ENCODE measurements at places on chromosomes 2 and 18.

DNA sequence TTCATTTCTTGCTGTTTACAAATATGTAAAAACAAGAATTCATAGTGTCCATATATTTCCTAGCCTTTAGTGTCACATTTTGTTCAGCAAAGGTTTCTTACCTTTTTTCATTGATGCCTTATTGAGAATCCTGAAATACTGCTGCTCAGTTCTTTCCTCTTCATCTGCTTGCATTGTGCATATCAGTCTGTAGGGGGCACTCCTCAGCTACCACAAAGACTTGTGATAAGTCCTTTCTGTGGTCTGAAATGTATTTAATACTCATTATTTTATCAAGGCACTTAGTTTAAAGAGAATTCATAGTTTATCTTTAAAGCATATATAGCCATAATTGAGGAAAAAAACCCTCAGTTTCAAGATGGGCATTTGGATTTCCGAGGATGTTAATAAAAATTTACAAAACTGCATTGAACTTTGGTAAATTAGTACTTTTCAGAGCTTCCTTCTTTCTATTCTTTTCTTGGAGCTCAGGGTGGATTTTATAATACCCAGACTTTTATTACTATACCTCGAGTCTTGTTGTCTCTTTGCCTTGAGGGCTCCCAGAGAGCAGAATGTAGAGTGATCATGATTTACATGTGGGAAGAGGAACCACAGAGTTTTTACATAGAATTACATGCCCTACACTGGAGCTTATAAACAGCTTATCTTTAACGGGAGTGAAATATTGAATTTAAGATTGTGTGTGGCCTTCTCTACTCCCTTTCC, 570.1 kb downstream of the PLCL1 start:
- H3K27ac ChIP-seq, result no peak overlapping the region
- H3K4me3 ChIP-seq, result no peak overlapping the region

DNA sequence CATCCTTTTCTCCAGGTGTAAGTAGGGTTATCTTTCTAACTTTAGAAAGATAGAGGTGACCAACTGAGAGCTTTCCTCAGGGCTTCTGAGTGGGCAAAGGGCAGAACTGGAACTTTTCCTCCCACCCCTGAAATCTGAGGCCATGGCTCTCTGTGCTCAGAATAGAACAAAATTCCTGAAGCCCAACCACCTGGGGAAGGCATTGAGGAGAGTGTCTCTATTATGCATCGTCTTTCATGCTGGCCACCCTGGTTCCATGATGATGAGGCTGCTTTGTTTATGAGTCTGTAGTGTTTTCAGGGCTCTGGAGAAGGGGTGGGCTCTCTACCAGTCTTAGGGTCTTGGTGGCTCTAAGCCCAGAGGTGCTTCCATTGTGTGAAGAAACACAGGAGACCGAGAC, 30.7 kb upstream of the IL1R1 start:
- peaks cover 7% of the 10 kb centered on the region for H3K4me1 ChIP-seq
- H3K27ac ChIP-seq, result no peak overlapping the region
- H3K27me3 ChIP-seq, result no peaks in the 10 kb centered on the region
- DNase-seq, result no peak
- H3K36me3 ChIP-seq, result no peaks in the 10 kb centered on the region

DNA sequence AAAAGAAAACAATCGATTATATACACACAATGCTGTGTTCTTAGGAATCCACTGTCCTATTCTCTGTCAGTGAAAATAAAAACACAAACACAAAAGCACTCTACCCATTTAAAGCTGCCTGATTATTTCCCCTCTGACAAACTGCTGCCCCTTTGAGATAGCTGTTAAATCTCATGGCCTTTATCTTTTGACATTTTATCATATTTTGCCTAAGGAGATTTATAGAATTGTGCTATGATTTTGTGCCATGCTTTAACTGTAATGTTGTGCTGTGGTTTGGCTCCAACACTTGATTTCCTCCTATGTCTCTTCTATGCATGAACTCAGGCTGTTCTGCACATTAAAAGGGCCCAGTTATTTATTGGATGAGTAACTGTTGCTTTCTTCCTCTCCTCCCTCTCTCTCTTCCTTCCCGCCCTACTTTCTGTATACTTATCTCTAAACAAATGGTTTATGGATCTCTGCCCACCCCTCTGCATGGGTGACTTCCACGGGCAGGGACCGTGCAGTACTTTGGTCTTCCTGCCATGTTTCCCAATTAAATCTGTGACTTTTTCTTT, 1096.6 kb downstream of the TSN start:
- H3K27ac ChIP-seq, result no peak overlapping the region
- no peaks in the 10 kb centered on the region for H3K4me1 ChIP-seq
- no peaks in the 10 kb centered on the region for H3K27me3 ChIP-seq

DNA sequence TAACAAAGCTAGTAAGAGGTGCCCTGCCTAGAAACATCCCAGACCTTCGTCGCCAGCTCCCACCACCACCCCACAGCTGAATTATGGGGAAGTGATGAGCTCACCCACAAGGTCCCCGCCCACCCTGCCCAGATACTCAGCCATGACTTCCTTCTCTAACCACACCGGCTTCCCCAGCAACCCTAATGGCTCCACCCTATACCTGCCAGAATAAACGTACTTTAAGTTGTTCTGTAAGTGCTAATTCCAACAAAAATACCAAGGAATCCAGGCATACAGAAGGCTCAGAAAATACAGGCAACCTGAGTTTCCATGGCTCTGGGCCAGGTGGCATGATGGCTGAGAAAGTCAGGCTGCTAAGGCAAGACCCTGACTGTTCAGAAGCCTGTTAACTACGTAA, 39.1 kb downstream of the TMEM163 start:
- no peak for DNase-seq
- H3K4me3 ChIP-seq, result no peak overlapping the region
- H3K27me3 ChIP-seq, result no peaks in the 10 kb centered on the region
- no peak overlapping the region for H3K27ac ChIP-seq

- no peak overlapping the region for H3K4me3 ChIP-seq
- no peaks in the 10 kb centered on the region for H3K4me1 ChIP-seq
- no peak for DNase-seq
Measured at GRCh38 chr2:3806168-3806567, 102.8 kb downstream of the DCDC2C start.

DNA sequence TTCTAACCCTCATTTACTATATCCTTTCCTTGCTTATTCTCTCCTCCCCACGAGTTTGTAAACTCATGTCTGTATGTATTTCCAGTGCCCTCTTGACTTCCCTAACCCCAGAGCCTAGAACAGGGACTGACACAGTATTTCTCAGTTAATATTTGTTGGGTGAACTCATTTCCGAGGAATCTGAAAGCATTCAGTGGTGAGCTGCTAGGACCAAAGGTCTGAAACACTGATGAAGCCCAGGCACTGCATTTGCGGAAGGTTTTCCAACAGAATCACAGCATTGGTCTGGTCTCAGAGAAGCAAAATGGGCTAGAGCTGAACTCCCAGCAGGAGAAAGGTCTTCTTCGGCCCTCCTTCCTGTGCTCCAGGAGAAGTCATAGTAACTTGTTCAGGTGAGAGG, 56.8 kb downstream of the SOX11 start:
- H3K36me3 ChIP-seq, result no peaks in the 10 kb centered on the region
- H3K4me3 ChIP-seq, result no peak overlapping the region

- H3K27me3 ChIP-seq, result no peaks in the 10 kb centered on the region
- DNase-seq, result no peak
- H3K4me1 ChIP-seq, result no peaks in the 10 kb centered on the region
- H3K27ac ChIP-seq, result no peak overlapping the region
- H3K36me3 ChIP-seq, result no peaks in the 10 kb centered on the region
Measured at GRCh38 chr2:157557770-157558169, 70.9 kb downstream of the ACVR1C start.

DNA sequence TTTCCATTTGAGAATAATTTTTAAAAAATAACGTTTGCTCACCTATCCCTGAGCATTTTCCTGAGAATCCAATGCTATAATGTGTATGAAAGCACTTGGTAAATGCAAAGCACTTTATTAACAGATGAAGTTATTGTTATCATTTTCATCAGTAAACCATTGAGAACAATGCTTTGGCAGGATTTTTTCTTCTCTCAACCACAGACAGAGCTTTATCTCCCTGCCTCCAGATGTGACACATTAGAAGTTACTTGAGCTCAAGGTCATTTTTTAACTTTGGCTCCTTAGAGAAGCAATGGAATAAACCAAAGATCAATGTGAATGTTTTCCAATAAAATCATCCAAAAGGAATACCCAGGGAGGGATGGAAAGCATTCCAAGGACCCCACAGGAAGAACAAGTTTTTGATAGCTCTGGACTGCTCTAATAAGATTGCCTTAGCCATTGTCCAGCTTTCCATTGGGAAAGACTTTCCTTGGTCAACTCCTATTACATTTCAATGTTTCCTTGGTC, 118.9 kb upstream of the NT5C1B start:
- no peak overlapping the region for H3K27ac ChIP-seq
- no peak for DNase-seq
- H3K4me3 ChIP-seq, result no peak overlapping the region
- H3K4me1 ChIP-seq, result peaks cover 12% of the 10 kb centered on the region

GRCh38 chr18:37348729-37349128, 216.9 kb downstream of the CELF4 start:
- H3K27ac ChIP-seq, result no peak overlapping the region
- no peak for DNase-seq
- no peaks in the 10 kb centered on the region for H3K4me1 ChIP-seq
- no peak overlapping the region for H3K4me3 ChIP-seq
- H3K27me3 ChIP-seq, result no peaks in the 10 kb centered on the region
